Posterior vena cava (tissue), 2 donors: ENCODE measurements at places on chromosomes 11 and 22. TPM values are rescaled to one million over a fixed set of nuclear protein-coding genes. Genes with fewer than 3 reads are reported as not detected.
A peak's percentile ranks its signal among the peaks of the same experiment; 100 is the strongest.

GRCh38 chr11:94790661-94791180, 22.6 kb downstream of the AMOTL1 start:
- DNase-seq = no peak

- DNase-seq = peak; percentile 25
Measured at GRCh38 chr22:49086181-49086580, 741.5 kb downstream of the BRD1 start.

GRCh38 chr22:31623592-31624304, 38.3 kb downstream of the PISD start:
- DNase-seq = no peak

GRCh38 chr22:35044607-35045390, 21.2 kb upstream of the ISX start:
- no peak for DNase-seq

DNA sequence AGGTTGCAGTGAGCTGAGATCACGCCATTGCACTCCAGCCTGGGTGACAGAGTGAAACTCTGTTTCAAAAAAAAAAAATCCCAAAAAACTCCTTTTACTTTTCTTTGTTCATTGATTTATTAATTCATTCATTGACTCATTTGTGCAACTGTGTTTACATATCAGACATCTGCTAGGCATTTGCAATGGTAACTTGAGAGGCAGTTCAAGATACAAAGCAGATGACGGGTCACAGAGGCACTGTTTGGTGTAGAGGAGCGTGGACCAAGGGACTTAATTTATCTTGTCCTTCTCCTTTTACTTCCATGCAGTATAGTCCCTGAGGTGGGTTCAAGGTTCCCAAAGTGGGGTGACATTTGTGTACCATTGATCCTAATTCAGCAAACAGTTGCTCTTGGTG, 71.4 kb downstream of the KIAA1671 start:
- no peak for DNase-seq

DNA sequence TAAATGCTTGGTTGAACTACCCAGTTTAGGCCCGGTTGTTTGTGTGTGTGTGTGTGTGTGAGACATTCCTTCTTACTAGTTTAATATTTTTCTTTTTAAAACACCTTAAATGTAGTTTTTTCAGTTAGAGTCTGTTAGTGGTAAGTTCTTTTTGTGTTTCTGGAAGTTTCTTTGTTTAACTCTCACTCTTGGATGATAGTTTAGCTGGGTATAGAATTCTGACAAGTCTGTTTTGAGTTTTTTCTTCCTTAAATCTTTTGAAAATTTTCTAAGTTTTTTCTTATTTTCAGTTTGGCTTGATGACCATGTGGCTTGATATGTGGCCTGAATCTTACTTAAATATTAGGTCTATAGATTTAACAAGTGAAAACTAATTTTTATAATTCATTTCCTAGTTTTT, 60.1 kb downstream of the PDE3B start:
- no peak for DNase-seq

GRCh38 chr11:6237266-6237665, 1.6 kb upstream of the CNGA4 start:
- DNase-seq = no peak

DNA sequence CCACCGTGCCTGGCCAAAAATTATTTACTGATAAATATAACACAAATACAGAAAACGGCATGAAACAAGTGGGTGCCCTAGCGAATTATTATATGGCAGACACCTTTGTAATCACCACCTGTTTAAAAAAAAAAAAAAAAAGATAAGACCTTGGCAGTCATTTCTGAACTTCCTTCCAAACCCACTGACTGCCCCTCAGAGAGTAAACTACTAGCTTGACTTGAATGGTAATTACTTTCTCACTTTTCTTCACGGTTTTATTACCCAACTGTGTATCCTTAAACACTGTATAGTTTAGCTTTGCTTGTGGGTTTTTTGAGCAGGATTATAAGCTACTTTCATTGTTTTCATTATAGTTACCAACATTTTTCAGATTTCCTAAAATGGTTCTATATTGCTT, 23.7 kb downstream of the SFI1 start:
- DNase-seq = no peak

DNA sequence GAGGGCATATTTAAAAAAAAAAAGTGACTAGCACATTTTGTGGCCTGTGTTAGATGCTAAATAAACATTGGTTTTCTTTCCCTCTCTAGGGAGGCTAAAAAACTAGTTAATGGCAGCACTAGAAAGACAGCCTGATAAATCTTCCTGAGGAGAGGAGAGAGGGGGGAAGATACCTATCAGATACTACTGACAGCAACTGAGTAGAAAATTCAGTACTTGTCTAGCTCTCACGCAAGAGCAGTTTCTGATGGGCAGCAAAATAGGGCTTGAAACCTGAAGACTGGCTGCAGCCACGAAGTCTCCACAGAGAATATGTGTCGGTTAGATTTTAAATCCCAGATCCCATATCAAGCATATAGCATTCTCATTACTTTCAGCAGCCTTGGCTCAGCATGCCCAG, 388.2 kb downstream of the KCNA4 start:
- DNase-seq = no peak

DNA sequence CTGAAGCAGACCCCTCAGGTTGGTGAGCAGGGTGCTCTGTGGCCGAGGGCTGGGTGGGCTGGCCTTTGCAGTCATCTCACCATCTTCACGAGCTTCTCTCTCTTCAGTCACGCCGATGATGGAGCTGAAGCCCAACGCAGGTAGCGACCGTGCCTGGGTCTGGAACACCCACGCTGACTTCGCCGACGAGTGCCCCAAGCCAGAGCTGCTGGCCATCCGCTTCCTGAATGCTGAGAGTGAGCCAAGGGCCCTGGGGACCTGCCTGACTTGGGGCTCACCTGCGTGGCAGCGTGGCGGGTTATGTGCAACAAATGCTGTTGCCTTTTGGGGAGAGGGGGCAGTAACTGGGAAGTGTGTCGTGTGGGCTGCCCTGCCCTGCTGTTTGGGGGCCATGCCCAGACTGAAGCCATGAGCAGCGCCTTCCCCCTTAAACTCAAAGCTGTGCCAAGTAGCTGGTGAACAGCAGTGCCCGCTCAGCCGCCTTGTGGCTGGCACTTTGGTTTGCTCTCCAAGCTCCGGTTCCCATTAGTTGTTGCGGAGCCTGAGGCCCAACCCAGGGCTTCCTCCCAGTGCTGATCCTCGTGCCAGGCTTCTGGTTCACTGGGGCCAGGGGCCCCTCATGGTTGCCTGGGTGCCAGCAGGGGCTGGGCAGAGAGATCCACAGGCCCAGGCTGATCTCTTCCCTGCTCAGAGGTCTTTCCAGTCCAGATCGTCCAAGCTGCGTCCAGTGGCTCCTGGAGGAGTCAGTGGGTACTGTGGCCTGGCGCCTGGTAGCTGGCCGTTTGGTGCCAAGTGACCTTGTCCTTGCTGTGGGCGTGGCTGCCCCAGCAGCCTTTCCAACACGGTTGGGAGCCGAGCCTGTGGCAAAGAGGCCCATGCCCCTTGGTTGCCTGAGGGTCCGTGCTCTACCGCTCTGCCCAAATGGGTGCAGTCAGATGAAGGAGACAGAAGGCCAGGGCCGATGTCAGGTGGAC, 6.1 kb upstream of the ZDHHC8 start:
- DNase-seq = no peak

DNA sequence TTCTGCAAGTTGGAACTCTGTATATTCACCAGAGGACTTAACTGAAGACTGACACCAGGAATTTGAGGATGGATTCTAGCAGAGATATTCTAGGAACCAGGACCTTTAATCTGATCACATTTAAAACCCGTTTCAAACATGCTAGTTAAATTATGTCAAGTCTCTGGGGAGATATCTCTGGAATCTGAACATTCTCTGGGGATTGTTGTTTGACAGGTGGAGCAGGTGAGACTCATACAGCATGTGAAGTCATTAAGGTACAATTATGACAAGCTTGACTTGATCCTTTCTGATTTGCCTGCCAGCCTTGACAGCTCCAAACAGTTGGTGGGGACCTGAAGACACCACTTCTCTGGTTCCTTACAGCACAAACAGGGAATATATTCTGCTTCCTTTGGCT, 100.3 kb downstream of the FAT3 start:
- no peak for DNase-seq

- peak; percentile 90 for DNase-seq
Measured at GRCh38 chr11:13277768-13278608, at the start of gene BMAL1. Gene BMAL1, plus strand, starts transcription at chr11:13277790. Its CDS starts 76,519 bp downstream, at chr11:13354309.

DNA sequence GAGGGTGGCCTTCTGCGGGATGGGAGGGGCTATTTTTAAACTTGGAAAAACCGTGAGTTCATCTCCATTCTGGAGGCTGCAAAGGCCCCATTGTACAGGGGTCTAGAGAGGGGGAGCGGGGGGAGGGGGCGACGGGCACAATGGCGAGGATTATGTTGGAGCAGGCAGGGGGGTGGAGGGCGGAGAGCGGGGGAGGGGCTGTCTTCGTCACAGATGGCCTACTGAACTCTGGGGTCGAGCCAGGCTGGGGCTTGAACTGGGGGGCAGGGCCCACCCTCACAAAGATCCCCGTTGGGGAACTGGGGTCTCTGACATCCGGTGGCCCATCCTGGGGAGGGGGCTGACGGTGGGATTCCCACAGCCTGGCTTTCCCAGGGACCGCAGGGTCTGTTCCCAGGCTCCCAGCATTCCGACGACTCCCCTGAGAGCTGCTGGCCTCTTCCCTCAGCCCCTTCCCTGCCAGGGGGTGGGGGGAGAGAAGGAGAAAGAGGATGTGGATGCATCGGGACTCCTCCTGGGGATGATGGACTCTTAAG, 3.4 kb upstream of the MCAM start:
- peak; percentile 79 for DNase-seq

DNA sequence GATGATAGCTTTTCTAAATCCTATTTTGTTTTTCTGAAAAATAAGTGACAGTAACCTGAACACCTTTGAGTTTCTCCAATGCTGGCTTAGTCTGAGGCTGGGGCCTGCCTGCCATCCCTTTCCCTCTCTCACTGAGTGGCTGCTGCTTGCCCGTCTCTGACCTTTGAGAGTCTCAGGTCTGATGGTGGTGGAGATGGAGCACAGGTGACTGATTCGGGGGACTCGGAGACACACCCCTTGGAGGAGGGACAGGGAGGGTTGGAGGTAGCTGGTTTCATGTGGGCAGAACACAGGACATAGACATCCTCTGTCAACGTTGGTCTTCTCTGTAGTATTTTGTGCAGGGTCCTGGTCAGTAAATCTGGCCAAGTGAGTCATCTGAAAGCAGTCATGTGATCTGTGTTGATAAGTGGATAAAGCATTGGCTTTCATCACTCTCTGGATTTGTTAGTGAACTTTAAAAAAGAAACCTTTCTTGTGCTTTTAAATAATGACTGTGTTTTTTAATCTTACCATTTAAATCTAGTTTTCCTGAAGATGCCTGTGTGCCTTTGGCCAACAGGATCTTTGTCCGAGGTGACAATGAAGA, 47.1 kb upstream of the CLDN5 start:
- no peak for DNase-seq

- DNase-seq = peak; percentile 90
Measured at GRCh38 chr11:74311352-74311926, at the start of gene P4HA3. Gene P4HA3, minus strand, starts transcription at chr11:74311640. Its CDS starts 29 bp downstream, at chr11:74311611.

DNA sequence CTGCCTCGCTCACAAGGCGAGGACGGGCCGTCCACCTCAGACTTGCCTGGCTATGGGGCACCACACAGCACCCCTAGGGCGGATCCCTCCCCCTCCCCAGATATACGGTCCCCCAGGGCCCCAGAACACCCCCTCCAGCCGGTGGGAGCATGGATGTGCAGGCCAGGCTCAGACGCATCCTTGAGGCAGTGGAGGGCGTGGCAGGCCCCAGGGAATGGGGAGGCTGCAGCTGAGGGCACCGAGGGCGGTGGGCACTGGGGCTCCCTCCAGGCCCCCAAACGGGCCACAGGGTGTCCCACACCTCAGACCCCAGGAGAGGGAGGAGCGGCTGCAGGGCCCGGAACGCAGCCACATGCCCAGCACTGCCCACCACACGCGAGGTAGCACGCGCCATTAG, 12.1 kb downstream of the TTLL8 start:
- peak; percentile 74 for DNase-seq

MS4A6E gene
- total RNA-seq = not detected

C11orf91 gene
- 2.2 TPM for total RNA-seq

C22orf42 gene
- not detected for total RNA-seq

SOX10 gene
- 1.6 TPM for total RNA-seq

CBX7 gene
- 55.8 TPM for total RNA-seq
